ENCODE measurements at places on chromosomes 11 and 22. TPM values are rescaled to one million over a fixed set of nuclear protein-coding genes. Genes with fewer than 3 reads are reported as not detected.

The SNX32 gene
- 1.1 TPM for total RNA-seq

The PLA2G3 gene
- 0.29 TPM for total RNA-seq

DNA sequence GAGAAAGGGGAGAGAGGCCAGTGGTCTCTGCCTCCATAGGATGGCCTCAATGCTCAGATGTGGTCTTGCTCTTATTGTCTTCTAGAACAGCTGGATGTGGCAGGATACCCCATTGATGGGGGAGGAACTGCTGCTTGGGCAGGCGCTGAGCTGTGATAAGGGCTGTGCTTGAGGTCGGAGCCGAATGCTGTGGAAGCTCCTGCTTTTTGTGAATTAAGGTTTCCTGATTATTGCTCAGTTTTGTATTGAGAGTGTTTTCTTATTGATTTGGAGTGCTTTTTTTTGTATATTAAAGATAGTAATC is 57.2 kb downstream of the CABIN1 start:
- DNase-seq: no peak

DNA sequence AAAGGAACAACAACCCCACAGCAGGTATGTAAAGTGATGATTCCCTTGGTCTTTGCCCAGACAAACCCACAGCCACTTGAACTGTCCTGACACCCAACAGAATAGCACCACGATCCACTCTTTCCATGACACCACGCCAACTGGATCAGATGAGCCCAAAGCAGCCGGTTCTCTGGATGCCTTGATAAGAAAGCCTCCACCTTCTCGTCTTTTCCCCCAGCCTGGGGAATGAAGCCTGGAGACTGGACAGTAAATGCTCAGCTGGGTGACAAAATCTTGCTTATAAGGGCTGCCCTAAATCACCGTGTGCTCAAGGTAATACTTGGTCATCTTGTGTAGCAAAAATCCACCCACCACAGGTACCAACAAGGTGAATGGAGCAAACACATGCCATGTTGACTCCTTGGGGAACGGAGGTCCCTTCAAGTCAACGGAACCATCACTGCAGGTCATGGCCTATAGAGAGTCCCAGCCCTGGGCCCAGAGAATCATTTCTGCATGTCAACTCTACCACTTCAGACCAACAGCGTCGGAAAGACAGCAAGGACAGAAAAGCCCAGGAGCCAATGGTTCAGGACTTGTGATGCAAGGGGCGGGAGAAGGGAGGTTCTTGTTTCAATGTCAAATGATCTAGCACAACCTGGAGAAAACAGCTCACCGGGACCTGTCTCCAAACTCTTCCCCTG is 2.2 kb upstream of the MYO18B start:
- no peak for DNase-seq

The APOBEC3F gene
- total RNA-seq: 5.1 TPM

GRCh38 chr11:353179-353873 is 16.0 kb upstream of the B4GALNT4 start:
- DNase-seq: peak; percentile 97

- DNase-seq: peak; percentile 42
Measured at GRCh38 chr22:30414525-30415047, 11.0 kb upstream of the MTFP1 start.

- peak; percentile 34 for DNase-seq
Measured at GRCh38 chr22:23246982-23247766, 66.9 kb downstream of the BCR start.

The RIMBP3B gene
- total RNA-seq: 0.29 TPM

- DNase-seq: peak; percentile 95
Measured at GRCh38 chr22:43230971-43231723, 44.2 kb upstream of the TTLL12 start.

The OR51I1 gene
- total RNA-seq: not detected

The MUC2 gene
- total RNA-seq: not detected

The HBE1 gene
- not detected for total RNA-seq

- DNase-seq: peak; percentile 50
Measured at GRCh38 chr22:40176921-40177737, 596 bp upstream of the TNRC6B start.

DNA sequence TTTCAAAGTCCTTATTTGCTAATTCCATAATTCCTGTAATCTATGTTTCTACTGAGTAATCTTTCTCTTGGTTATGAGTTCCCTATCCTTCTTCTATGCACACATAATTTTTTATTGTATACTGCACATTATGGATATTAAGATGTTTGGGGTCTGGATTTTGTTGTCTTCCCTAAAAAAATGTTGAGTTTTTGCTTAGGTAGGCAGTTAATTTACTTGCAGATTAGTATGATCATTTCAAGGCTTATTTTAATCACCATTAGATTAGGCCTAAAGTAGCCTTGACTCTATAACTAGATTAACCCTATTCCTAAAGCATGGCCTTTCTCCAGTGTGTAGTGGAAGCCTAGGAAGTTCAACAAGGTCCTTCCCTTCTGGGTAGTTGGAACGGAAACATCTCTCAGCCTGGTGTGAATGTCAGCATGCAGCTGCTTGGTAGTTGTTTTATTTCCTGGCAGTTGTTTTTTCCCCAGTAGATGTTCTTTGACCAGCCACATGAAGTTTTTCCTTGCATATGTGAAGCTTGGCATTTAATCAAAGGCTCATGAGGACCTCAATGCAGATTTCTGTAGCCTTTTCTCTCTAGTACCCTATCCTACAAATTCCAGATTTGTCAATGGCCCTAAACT is 419.3 kb upstream of the NARS2 start:
- no peak for DNase-seq

GRCh38 chr22:39952347-39952746 is 7.8 kb upstream of the TMA7B start:
- DNase-seq: no peak

DNA sequence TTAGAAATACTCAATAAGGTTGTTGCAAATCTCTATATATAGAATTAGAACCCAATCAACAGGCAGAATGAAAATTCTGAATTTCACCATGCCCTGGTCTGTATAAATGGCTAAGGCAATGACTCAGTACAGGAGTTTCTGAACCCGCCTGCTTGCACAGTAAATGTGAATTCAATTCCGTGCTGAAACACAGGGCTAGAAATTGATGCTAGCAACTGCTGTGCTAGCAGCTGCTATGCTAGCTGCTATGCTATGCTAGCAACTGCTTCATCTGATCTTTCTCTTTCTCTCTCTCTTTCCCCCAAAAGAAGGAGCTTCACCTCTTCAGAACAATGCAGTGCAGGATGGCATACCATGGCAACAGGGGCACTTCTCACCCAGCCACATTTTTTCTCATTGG is 9.7 kb upstream of the OR52J3 start:
- no peak for DNase-seq

DNA sequence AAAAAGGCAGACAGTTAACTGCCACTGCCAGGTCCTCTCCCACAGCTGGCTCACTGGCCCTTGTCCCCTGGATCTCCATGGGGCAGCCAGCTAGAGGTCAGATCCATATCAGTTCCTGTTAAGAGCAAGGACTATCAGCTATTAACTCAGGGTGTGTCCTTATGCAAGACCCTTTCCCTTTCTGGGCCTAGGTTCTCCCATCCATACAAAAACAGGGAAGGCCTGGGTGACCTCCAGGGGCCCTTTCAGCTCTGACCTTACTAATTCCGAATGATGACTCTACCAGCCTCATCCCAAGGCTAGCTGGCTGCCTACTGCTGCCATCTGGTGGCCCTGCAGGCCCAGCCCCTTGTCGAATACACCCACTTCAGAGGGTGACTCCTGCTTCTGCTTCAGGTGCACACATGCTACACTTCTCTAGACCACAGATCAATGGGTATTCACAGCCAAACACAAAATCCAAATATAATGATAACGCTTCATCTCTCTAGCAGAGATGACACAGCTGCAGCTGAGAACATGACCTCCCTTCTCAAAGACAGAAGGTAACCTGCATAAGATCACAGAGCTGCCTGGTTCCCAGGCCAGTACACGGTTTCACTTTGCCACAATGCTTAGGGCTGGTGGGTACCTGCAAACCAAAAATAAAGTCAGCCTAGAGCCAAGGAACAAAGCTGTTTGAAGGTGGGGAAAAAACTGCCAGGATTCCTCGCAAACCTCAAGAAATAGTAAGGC is 34.1 kb downstream of the SERGEF start:
- DNase-seq: peak; percentile 71

GRCh38 chr11:4560467-4560866 is 15.5 kb downstream of the OR52M1 start:
- DNase-seq: no peak

GRCh38 chr11:44595006-44595405 is 29.5 kb downstream of the CD82 start:
- no peak for DNase-seq

The CPT1B gene
- total RNA-seq: 2.1 TPM

DNA sequence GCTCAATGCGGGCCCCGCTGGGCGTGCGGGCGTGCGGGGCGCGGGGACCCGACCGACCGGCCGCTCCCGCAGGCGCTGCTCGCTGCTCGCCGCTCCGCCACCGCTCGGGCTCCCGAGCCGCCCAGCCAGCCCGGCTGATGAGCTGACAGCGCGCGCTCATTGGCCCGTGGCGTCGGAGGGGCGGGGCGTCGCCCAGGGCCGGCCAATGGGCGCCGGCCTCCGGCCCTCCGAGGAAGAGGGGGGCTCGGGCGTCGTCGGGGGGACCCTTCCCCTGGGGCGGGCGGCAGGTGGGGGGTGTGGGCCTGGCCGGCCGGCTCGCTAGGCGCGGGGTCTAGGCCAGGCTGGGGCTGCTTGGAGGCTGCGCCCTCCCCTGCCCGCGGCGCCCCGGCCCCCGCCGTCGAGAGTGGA is at the start of gene SCUBE1:
TSS of gene SCUBE1 (minus strand) at position 111 of the 408 bp plus-strand sequence. CDS start 111 bp downstream, outside the sequence.
- peak; percentile 98 for DNase-seq

- peak; percentile 87 for DNase-seq
Measured at GRCh38 chr22:45579306-45579705, 76.6 kb downstream of the FBLN1 start.

- no peak for DNase-seq
Measured at GRCh38 chr11:107791343-107792048, 67.1 kb downstream of the SLC35F2 start.

DNA sequence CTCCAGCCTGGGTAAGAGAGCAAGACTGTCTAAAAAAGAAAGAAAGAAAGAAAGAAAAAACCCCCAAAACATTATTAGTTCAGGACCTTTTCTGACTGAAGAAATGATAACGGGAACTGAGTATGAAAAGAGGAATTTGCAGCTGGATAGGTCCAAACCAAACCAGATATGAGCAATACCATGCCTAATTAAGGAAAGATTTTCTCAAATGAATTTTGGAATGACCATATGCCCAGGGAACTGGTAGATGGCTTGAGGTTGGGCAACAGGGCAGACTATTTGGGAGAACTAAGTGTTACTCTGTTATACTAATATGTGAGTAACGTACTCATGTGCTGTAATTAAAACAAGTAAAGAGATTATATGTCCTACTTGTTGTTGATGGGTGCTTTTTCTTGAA is 186.1 kb downstream of the TMEM135 start:
- peak; percentile 63 for DNase-seq

The IZUMO1R gene
- not detected for total RNA-seq

GRCh38 chr11:42239188-42239587 is 779.7 kb upstream of the LRRC4C start:
- peak; percentile 37 for DNase-seq

- no peak for DNase-seq
Measured at GRCh38 chr11:16981651-16982194, 32.5 kb downstream of the PLEKHA7 start.

GRCh38 chr22:49395617-49396016 is 432.1 kb downstream of the BRD1 start:
- no peak for DNase-seq

DNA sequence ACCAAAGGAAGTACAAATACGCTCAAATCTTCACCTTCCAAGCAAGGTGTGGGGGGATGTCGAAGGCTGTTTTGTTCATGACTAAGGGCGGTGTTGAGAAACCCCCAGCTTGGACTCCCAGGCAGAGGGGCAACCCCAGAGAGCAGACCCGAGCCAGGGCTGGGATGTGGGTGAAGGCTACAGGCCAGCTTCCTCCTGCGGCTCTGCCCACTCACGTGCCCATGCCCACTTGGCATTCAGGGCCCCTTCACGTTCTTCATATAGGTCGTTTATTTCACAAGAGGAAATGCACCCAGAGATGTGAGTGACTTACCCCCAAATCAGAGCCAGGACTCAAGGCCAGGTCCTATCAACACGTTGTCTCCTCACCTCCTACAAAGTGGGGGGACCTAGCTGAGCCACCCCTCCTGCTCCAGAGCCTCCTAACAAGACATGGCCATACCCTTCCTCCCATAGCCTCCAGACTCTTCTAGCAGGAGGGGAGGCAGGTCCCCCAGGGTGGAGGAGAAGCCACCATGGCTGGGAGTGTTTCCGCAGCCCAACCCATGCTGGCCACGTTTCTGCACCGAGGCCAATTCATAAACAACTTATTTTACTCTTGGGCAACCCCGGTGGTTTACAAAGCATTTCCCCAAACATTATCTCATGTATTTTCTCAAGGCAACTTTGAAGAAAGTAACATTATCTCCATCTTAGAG is 22.0 kb downstream of the TMEM184B start:
- peak; percentile 9 for DNase-seq

DNA sequence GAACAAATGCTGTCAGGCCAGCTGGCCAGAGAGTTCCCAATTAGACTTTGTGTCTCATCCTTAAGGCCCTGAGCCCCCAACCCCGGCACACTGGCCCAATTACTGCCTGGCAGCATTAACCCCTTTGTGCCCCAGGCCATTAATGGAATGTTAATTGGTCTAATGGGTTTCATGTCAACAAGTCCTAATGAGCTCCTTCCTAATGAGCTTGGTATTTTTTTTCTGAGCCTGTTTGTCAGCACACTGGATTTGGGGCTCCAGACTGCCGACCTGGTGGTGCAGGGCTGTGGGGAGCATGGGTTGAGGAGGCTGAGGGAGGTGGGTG is 148.8 kb downstream of the FEZ1 start:
- DNase-seq: no peak

DNA sequence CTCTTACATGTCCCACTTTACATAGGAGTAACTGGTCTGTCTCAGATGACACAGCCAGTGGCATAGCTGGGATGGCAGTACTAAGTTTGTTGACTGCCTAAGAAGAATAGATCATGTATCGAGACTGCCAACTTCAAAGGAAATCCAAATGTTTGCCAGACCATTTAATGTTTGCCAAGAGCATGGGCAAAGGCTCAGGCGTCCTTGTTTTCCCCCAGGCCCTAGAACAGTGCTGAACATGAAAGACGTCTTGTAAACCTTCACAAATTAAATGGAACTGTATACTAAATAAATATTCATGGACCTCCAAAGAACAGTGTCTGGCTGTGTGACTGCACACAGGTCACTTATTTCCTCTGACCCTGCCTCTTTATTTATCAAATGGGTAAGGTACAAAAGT is 234.7 kb upstream of the CCDC90B start:
- peak; percentile 41 for DNase-seq

DNA sequence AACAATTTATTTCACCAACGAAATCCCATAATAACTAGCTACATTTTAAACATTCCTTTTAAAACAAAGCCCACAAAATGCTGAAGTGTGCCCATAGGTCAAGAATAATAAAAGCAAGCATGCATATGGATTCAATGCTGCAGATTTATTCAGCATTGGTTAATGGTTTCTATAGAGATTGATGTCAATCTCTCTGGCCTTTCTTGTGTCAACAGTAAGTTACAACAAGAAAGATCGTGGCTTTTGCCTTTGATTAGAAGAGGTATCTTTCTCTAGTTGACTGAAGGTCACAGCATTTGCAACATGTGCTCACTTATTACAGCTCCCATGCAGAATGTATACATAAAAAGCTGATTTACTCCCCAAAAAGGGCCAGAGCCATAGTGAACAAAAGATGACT is 1.4 kb upstream of the SOX6 start:
- DNase-seq: no peak

The SLC35E4 gene
- 13.0 TPM for total RNA-seq

- peak; percentile 95 for DNase-seq
Measured at GRCh38 chr22:37519268-37520195, at the start of gene CARD10. TSS of gene CARD10 (minus strand) at chr22:37519415. CDS start at chr22:37519200, 215 bp downstream.
